ENCODE measurements at places on chromosomes 2 and 18.

- DNase-seq, result no peak
These were observed 104.8 kb downstream of the TANC1 start for GRCh38 chr2:159073256-159073655.

- no peak for DNase-seq
These were observed 5.7 kb downstream of the PARD3B start for GRCh38 chr2:204550751-204551511.

- no peak for DNase-seq
These were observed 20.5 kb downstream of the PUM2 start for GRCh38 chr2:20330192-20330591.

GRCh38 chr18:45203677-45204076 lies 411.6 kb upstream of the SLC14A2 start:
- DNase-seq, result no peak

GRCh38 chr2:45382744-45383143 lies 228.3 kb downstream of the SRBD1 start:
- no peak for DNase-seq

DNA sequence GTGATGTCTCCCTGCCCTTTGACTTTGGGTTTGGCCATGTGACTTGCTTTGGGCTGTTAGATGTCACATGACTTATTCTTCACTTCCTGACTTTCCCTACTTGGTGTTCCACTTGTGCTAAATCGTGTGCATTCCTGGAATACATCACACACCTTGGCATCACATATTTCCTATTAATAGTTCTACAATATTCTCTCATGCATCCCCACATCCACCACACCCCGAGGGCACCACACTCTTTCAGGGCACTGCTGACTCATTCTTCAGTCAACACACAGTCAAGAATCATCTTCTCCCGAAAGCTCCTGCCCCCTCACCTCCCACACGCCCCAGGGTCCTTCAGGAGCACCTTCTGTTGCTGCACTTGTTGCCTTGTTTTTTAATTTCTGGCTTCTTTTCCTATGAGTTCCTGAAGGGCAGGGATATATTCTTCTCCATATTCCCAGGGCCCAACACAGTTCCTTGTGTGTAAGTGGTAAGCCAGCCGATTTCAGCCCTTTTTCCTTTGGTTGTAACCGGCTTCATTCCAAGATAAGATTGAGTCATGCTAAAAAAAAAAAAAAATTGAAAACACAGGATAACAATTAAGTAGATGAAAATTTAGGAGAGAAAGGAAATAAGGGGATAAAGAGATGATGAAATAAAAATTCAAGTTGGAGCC lies 341.4 kb downstream of the SLC4A3 start:
- DNase-seq, result no peak

DNA sequence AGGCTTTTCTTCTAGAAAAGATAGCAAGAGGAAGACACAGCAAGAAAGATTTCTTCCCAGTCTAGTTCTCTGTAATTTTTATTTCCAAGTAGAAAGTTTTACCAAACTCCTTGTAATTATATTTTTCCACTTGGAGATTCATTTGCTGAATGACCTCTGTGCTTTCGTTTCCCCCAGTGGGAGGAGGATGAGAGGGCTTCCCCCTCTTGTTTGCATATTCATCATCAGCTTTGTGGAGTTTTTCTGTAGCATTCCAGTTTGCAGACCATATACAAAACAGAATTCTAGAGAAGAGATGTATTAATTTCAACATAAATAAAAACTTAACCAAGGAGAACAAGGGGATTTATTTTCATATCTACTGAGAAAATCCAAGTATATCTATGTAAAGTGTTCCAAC lies 51.3 kb downstream of the RMDN2 start:
- DNase-seq, result no peak
